Fibroblast of pulmonary artery (primary cell): ENCODE measurements at places on chromosomes 1 and 21.

- no peak for DNase-seq
Measured at GRCh38 chr1:66296370-66296769, 237.6 kb upstream of the SGIP1 start.

DNA sequence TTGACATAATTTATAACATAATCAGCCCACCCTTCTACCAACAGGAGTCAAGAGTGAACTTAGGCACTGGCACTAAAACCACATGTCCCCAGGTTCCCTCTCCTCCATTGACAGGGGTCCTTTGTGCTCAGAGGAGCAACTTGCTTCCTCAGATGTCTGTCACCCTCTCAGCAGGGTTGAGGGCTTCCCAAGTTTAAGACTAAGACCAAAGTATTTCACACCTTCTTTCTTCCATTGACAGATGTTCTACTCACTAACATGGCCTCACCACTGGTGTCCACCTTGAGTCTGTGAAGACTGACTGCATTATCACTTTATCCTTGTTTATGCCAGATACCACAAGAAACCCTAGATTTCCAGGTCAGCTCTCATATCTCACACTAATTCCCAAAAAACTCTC, 56.5 kb downstream of the CCDC18 start:
- DNase-seq, result no peak

DNA sequence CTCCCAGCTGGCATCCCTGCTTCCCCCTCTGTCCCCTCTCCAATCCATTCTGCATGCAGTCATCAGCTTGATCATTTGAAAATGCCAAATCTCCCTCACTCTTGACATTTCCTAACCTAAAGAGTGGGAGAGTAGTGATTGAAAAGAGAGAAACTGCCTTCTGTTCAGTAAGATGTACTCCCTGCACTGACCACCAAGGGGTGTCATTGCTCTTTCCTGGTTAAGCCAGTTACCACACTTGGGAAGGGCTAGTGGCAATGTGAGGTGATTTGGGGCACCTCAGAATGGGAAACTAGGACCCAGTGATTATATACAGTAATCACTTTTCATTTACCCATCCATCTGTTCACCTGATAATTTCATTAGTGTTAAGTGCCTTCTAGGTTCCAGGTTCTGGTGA, 6.9 kb upstream of the TMEM269 start:
- DNase-seq, result peak; percentile 66

DNA sequence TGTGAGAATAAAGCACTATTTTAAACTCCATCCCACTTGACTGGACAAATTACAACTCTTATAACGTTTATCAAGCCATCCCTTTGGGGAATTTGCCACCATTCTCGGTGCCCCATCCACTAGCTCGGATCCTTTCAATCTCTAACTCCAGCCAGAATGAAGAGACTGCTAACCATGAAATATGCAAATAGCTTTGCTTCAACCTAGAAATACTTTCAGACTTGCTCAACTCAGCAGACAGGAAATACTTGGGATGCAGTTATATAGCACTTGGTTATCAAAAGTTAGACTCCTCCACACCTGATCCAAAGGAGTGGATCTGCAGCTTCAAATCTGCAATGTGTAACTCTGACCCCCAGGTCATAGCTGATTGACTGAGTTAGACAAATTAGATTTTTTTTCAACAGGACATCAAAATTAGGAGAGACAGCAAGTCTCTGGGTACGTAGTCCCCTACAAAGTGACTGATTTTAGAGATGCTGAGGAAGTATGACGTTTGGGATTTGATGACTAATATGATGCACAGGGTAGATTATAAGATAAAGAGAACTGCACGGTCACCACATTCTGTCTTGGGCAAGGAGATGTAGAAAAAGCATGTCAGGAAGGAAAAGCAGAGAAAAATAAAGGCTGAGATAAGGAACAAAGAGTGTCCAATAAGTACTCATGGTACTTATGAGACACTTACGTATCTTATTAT, 496.0 kb downstream of the AGBL4 start:
- no peak for DNase-seq

GRCh38 chr1:221239792-221240191, 360.5 kb downstream of the HLX start:
- DNase-seq, result no peak

GRCh38 chr1:108877348-108878159, 769 bp downstream of the GPSM2 start:
- peak; percentile 42 for DNase-seq

GRCh38 chr1:212034516-212035122, 738 bp downstream of the INTS7 start:
- DNase-seq, result no peak

DNA sequence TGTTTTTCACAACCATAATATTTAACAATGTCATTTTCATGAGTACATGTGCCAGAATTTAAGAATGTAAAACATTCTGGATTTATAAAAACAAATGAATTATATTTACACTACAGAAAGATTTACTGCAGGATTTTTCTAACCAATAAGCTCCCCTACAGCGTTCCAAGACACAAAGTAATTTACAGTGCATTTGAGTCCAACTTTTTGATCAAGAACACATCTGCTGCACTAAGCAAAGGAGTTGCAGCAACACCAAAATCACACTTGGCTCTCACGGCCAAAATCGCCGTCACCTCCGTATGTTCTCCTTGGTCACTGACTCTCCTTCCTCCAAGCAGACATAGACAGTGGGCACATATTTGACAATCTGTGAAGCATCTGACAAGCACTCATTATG, 7.7 kb downstream of the VPS26C start:
- DNase-seq, result no peak

- no peak for DNase-seq
Measured at GRCh38 chr21:36803816-36804439, 105.0 kb downstream of the SIM2 start.

- no peak for DNase-seq
Measured at GRCh38 chr1:50681931-50682330, 258.7 kb upstream of the DMRTA2 start.

DNA sequence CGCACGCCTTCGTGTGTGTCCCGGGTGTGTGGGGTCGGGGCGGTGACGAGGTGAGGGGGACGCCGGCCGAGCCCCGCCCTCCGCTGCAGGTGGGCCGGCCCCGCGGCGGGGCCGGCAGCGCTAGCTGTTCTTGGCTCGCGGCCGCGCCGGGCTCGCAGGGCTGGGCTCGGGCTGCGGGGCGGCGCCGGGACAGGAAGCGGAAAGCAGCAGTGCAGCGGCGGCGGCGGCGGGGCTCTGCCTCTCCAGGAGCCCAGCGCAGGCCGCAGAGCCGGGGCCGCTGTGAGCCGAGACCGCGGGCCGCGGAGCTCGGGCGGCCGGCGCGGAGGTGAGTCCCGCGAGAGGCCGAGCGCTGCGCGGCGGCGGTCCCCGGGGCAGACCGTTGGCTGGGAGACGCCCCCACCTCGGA, at the start of gene VANGL1:
Gene VANGL1, plus strand, starts transcription at position 209 of the 406 bp plus-strand sequence. CDS start 9,444 bp downstream, outside the sequence.
- peak; percentile 58 for DNase-seq

DNA sequence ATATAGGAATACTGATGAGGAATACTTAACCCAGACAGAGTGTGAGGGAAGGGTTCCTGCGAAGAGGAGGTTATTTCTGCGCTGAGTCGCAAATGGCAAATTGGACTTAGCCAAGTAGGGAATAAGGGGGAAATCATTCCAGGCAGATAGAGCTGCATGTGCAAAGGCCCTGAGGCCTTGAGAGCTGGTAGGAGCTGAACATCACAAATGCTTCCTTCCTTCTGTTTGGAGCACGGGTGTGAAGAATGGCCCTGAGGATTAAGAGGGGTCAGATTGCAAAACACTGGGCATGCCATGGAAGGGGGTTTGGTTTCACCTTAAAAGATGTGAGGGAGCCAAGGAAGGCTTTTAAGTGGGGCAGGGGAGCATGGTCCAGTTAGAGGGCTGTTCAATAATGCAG, 12.4 kb downstream of the IER5 start:
- no peak for DNase-seq

GRCh38 chr1:25711555-25712298, 88.3 kb upstream of the SELENON start:
- DNase-seq, result no peak

GRCh38 chr1:46676531-46676930, 4.9 kb downstream of the TEX38 start:
- DNase-seq, result no peak

GRCh38 chr1:195831789-195832188, 776.5 kb downstream of the KCNT2 start:
- no peak for DNase-seq

DNA sequence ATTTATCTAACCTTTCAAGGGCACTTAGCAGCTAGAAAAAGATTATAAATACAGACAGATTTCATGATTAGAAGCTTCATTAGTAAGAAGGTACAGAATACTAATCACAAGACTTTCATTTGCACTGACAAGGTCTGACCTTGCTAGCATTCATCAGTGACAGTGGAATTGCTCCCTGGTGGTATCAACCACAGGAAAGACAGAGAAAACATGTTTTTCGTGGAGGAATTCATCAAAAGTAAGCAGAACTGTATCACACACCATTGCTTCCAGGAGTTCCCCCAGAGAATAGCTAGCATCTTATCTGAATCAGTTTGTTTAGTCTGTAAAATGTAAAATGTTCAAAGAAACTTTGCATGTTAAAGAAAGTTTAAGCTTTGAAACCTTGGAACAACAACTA, 20.6 kb upstream of the CRB1 start:
- DNase-seq, result no peak

DNA sequence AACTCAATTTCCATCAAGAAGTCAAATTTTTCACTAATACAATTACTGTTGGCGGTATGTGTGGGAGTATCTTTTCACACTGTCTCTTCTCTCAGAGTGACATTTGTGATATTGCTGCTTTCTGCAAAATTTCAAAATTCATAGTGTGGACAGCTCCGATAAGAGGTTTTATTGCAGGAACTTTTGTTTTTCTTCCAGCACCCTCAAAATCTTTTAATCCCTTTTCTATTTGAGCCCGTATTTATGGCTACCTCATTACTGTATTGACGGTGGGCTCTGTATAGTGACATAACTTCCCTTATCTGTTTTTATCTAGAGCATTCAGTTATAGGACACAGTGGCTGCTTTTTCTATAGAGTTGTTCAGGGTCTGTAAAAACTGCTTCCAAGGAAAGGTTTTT, 794.4 kb upstream of the TMPRSS15 start:
- DNase-seq, result no peak

DNA sequence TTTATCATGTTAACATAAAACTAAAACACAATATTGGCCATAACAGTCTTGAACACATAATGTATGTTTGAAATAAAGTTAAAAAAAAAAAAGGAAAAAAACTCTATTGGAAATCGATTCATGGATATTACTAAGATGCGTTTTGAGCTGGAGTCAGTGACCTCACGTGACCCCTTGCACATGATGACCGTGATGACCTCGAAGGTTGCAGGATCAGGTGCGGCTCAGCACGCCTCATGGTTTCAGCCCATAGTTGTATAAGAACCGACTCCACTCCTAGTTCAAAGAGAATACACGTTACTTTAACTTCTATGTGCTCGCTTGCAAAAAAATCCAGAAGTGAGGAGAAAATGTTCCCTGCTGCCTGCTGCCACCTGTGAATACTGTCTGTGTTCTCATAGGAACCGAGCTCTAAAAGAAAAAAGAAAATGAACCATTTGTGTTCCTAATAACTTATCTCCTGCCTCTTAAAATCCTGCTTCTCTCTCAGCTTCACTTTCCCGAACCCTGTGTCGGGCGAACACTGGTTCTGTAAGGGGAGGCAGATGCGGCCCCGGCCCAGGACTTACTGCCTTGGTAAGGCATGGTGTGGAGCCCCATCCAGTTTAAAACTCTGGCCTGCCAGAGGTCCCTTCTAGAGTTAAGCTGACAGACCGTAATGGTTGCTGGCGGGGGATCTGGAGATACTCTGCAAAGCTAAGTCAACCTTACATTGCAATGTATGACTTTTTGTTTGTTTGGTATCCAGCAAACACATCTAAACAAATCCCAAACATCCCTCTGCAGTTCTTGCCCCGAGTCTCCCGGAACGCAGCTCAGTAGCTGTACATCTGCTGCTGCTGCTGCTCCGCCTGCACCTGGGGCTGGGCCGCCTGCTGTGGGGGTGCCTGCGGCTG, 33.8 kb upstream of the RIPK4 start:
- DNase-seq, result no peak

DNA sequence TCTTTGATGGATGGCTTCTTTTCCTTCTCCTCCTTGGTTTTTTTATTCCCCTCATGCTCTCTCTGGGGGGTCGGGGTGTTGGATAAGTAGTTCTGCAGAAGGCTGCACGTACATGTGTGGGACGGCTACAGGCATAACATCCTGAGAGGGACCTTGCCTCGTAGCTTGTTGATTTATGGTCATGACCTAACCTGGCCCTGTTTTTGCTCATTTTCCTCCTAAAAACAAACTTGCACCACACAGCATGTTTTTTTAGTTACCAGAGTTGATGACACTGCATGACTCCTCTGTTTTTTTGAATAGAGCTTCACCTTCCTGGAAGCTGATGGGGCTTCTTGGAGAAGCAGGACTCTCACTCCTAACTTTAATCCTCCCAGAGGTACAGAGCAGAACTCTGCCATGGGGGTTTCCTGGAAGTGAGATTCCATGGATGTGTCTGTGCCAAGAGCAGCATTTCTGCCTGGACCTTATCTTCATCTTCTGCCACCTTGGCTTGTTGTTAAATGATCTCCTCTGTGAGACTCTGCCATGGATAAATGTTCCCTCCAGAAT, 114.7 kb downstream of the PAPPA2 start:
- DNase-seq, result no peak

- peak; percentile 32 for DNase-seq
Measured at GRCh38 chr1:13813398-13814012, 113.5 kb downstream of the PRDM2 start.

GRCh38 chr21:35048706-35049617, at the start of gene RUNX1:
TSS of gene RUNX1 (minus strand) at chr21:35049302.
- peak; percentile 53 for DNase-seq

- DNase-seq, result no peak
Measured at GRCh38 chr1:32568929-32569328, 29.7 kb downstream of the ZBTB8A start.

GRCh38 chr1:229661022-229661877, 35.2 kb downstream of the URB2 start:
- DNase-seq, result peak; percentile 79

- DNase-seq, result no peak
Measured at GRCh38 chr1:44787506-44787905, 464 bp downstream of the BEST4 start.
